ENCODE measurements at places on chromosomes 2 and 18.

GRCh38 chr18:73688851-73689711, 458.6 kb downstream of the FBXO15 start:
- no peak for DNase-seq

GRCh38 chr18:27785815-27786471, 391.0 kb downstream of the CDH2 start:
- no peak for DNase-seq

GRCh38 chr2:191659198-191659597, 18.7 kb upstream of the NABP1 start:
- DNase-seq: no peak

- no peak for DNase-seq
Observed at GRCh38 chr2:182977463-182977862, 60.8 kb downstream of the NCKAP1 start.

DNA sequence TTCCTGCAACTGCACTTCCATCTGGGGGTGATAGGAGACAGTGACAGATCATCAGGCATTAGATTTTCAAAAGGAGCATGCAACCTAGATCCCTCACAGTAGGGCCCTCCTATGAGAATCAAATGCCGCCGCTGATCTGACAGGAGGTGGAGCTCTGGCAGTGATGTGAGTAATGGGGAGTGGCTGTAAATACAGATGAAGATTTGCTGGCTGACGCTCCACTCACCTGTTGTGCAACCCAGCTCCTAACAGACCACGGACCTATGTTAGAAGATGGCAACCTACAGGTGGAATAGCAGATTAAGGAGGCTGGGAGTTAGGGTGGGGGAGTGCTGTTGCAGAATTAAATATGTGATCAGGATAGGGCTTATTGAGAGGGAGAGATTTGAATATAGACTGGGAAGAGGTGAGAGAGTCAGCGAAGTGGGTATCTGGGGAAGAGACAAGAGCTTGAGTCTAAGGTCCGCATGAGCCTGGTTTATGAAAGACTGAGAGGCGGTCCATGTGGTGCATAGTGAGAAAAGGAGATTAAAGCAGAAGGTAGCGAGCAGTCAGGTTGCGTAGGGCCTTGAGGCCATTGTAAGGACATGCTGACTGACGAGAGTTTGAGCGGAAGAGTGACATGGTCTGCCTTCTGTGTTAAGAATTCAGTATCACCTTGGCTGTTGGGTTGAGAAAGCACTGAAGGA, 31.3 kb upstream of the TOGARAM2 start:
- DNase-seq: no peak

- DNase-seq: no peak
Observed at GRCh38 chr2:156338578-156338977, 6.1 kb upstream of the NR4A2 start.

GRCh38 chr2:53952519-53952918, 18.3 kb downstream of the PSME4 start:
- DNase-seq: no peak

- DNase-seq: no peak
Observed at GRCh38 chr2:241739651-241740050, 5.2 kb downstream of the D2HGDH start.

All from NT2/D1 (cell line).